ENCODE measurements at places on chromosomes 2 and 18. TPM values are rescaled to one million over a fixed set of nuclear protein-coding genes. Genes with fewer than 3 reads are reported as not detected.

Gene TDRD15
- 0.06 TPM for total RNA-seq

Gene ATF2
- total RNA-seq = 66.1 TPM

Gene NYAP2
- 0.06 TPM for total RNA-seq

Gene BCL2L11
- total RNA-seq = 34.1 TPM

Gene FLACC1
- total RNA-seq = 10.3 TPM

Gene SATB2
- total RNA-seq = not detected

Gene CNGA3
- not detected for total RNA-seq

Gene SPP2
- not detected for total RNA-seq

Gene CASP10
- 36.6 TPM for total RNA-seq

Gene INPP5D
- 127 TPM for total RNA-seq
